A172 (cell line): ENCODE measurements at places on chromosomes 13 and 19. TPM values are rescaled to one million over a fixed set of nuclear protein-coding genes. Genes with fewer than 3 reads are reported as not detected.

The TUBA3C gene
- total RNA-seq, result 65.6 and 69.2 TPM in 2 replicates

DNA sequence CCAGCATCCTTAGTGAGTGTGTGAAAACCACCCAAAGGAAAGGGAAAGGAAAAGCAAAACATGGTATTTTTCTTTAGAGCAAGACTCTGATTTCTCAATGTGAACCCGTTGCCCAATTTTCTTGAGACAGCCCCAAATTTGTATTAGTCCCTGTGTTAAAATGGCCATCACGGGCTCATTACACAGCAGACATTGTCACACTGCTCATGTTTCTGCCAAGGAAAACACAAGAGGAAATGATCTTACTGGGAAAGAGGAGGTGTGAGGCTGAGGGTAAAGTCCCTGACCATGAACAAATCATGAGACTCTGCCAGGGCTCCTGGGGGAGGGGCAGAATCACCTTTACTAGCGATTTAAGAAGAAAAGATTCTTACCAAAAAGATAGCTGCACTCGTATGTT, 54.4 kb downstream of the FAM124A start:
- no peak for DNase-seq

- DNase-seq, result peak; percentile 39
Measured at GRCh38 chr13:78978381-78978998, 319.5 kb upstream of the OBI1 start.

The PNMA8B gene
- not detected in 2 replicates for total RNA-seq

GRCh38 chr19:33379151-33379829, 5.8 kb downstream of the CEBPG start:
- DNase-seq, result no peak

- peak; percentile 22 for DNase-seq
Measured at GRCh38 chr19:45508417-45508860, 1.2 kb downstream of the VASP start.

GRCh38 chr13:38415233-38415632, 65.6 kb downstream of the UFM1 start:
- DNase-seq, result no peak

The PTPRS gene
- 66.3 and 75.1 TPM in 2 replicates for total RNA-seq

The C13orf46 gene
- 0.02 and 0.12 TPM in 2 replicates for total RNA-seq

GRCh38 chr19:48660852-48661710, 11.7 kb downstream of the NTN5 start:
- peak; percentile 84 for DNase-seq

- DNase-seq, result no peak
Measured at GRCh38 chr13:94583926-94584325, 12.0 kb downstream of the TGDS start.

The C19orf85 gene
- total RNA-seq, result 0.07 TPM in 1 of 2 replicates, not detected in the other

- DNase-seq, result no peak
Measured at GRCh38 chr13:108365255-108365654, 95.7 kb downstream of the TNFSF13B start.

The ERCC5 gene
- total RNA-seq, result 40.2 and 52.9 TPM in 2 replicates

The PSG6 gene
- not detected in 2 replicates for total RNA-seq
